ENCODE measurements at places on chromosomes 13 and 19. TPM values are rescaled to one million over a fixed set of nuclear protein-coding genes. Genes with fewer than 3 reads are reported as not detected.

The RAB20 gene
- 38.0 TPM for total RNA-seq

GRCh38 chr19:29549105-29550070 is 23.6 kb downstream of the VSTM2B start:
- no peaks in the 10 kb centered on the region for H3K27me3 ChIP-seq
- no peak overlapping the region for H3K4me3 ChIP-seq
- no peaks in the 10 kb centered on the region for H3K36me3 ChIP-seq
- H3K4me1 ChIP-seq, result no peaks in the 10 kb centered on the region
- no peak for DNase-seq
- no peak overlapping the region for H3K27ac ChIP-seq

DNA sequence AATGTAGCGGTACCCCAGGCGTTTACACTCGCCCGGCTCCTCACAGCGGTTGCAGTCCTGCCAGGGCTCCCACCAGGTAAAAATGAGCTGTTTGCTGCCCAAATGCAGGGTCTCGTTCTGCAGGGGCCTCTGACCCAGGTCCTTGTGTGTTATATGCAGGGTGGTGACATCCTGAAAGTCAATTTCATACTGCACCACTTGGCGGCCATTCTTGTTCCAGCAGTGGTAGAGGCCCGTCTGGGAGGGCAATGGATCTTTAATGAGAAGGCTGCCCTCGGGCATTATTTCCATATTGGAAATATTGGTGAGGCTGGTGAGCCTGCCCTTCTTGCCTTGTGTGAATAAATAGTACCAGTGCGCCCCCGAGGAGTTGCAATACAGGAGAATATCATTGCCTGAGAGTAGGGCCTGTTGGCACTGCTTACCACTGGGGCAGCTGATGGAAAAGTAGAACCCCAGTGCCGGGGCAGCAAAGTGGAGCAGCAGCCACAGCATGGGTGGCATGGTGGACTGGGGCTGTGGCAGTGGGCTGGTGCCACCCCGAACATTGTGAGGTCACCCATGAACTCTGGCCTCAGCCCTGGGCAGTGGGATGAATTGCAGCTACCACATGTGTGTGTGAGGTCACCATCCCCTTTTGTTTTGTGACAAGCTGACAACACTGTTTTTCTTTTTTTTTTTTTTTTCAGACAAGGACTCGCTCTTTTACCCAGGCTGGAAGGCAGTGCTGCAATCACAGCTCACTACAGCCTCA is at the start of gene FAM187B:
Gene FAM187B, minus strand, starts transcription at position 563 of the 754 bp plus-strand sequence. Its CDS starts 59 bp downstream, at position 504.
- H3K36me3 ChIP-seq, result no peaks in the 10 kb centered on the region
- H3K27ac ChIP-seq, result no peak within 1 kb of the TSS
- no peaks in the 10 kb centered on the region for H3K27me3 ChIP-seq
- no peak for DNase-seq
- no peaks in the 10 kb centered on the region for H3K4me1 ChIP-seq
- H3K4me3 ChIP-seq, result no peak within 1 kb of the TSS

The RFX1 gene
- 13.1 TPM for total RNA-seq

The IL11 gene
- not detected for total RNA-seq

DNA sequence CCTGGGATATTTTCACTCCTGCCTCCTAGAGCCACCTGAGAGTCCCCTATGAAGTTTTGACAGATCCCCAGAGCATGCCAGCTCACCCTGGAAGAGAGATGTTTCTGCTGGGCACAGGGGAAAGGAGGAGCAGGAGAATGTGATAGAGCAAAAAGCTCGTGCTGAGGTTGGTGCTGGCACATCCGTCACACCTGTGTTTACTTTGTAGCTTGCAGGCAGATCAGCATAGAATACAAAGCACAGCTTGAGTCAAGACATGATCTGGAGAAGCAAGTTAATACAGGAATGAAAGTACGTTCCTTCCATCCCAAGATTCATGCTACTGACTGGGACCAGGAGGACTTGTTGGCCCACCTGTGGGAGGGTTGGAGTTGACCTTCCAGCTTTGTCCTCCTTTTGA is 46.1 kb downstream of the HSPH1 start:
- H3K27me3 ChIP-seq, result no peaks in the 10 kb centered on the region
- H3K4me3 ChIP-seq, result no peak overlapping the region
- no peaks in the 10 kb centered on the region for H3K4me1 ChIP-seq
- H3K36me3 ChIP-seq, result no peaks in the 10 kb centered on the region
- no peak overlapping the region for H3K27ac ChIP-seq

The FSD1 gene
- 2.4 TPM for total RNA-seq

- no peaks in the 10 kb centered on the region for H3K27me3 ChIP-seq
- H3K36me3 ChIP-seq, result no peaks in the 10 kb centered on the region
- H3K27ac ChIP-seq, result no peak overlapping the region
Measured at GRCh38 chr19:6252066-6252465, 27.7 kb downstream of the MLLT1 start.

DNA sequence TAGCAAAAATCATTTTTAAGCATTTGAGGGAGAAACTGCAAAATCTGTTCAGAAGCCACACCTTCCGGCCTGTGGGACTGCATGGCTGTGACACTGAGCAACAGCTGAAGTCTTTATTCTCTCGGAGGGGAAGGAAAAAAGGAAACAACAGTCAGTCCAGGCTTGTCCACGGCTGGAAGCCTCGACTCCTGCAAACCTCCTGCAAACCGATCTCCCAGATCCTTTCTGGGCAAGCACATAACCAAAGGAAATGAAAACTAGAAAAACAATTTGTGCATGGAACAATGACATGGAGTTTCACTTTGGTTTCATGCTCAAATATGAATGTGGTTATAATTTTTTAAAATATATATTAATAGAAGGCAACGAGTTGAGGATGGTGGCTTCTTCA is 1.0 kb downstream of the COL4A1 start:
- H3K4me3 ChIP-seq, result peak overlapping the region; percentile 48
- H3K27ac ChIP-seq, result peak overlapping the region; percentile 84
- peaks cover 28% of the 10 kb centered on the region for H3K27me3 ChIP-seq
- no peak for DNase-seq
- H3K36me3 ChIP-seq, result no peaks in the 10 kb centered on the region
- H3K4me1 ChIP-seq, result no peaks in the 10 kb centered on the region

DNA sequence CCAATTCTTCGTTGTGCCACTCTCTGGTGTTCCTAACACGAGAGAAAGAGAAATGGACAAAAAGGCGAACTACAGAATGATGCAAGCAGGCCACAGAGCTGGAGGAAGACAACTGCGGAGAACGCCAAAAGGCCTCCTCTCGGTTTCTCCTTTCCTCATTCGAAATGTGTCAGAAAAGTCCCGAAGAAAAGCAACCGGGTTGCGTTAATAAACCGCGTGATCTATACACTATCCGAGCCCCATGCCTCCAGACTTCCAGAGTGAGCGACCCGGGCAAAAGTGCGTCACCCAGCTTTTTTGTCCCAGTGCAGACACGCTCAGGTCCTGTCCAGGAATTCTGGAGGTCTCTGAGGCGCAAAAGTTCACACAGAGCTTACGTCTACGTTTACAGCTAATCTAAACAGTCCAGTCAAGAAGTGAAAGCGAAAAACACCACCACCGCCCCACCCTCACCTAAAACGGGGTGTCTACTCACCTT is 413 bp downstream of the N4BP2L2 start:
- no peaks in the 10 kb centered on the region for H3K4me1 ChIP-seq
- H3K27ac ChIP-seq, result peak overlapping the region; percentile 93
- no peak for DNase-seq
- peak overlapping the region; percentile 75 for H3K4me3 ChIP-seq

The BRCA2 gene
- 4.8 TPM for total RNA-seq

DNA sequence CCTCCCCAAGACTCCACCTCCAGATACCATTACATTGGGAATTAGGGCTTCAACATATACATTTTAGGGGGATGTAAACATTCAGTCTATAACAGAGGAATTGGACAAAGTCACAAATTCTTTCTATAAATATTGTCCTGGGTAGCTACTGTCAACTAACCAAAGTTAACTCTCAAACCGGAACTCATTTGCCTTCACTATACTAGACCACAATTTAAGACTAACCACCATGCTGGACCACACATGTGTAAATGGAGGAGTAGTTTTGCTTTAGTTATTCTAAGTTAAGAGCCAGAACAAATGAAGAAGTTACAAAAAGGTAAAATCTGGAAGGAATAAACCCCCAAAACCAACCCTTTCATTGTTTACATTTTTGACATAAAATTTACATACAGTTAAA is 222.8 kb downstream of the NDFIP2 start:
- DNase-seq, result no peak
- no peak overlapping the region for H3K4me3 ChIP-seq
- H3K27ac ChIP-seq, result no peak overlapping the region
- H3K27me3 ChIP-seq, result no peaks in the 10 kb centered on the region
- no peaks in the 10 kb centered on the region for H3K36me3 ChIP-seq
- no peaks in the 10 kb centered on the region for H3K4me1 ChIP-seq

- H3K36me3 ChIP-seq, result no peaks in the 10 kb centered on the region
- no peaks in the 10 kb centered on the region for H3K27me3 ChIP-seq
- no peak overlapping the region for H3K27ac ChIP-seq
- H3K4me1 ChIP-seq, result no peaks in the 10 kb centered on the region
- no peak for DNase-seq
Measured at GRCh38 chr13:32549788-32550187, 11.2 kb upstream of the N4BP2L2 start.

The YIPF2 gene
- total RNA-seq, result 71.3 TPM
